Dermis blood vessel endothelial cell (primary cell): ENCODE measurements at places on chromosomes 1 and 21.
A peak's percentile ranks its signal among the peaks of the same experiment; 100 is the strongest.

GRCh38 chr1:30264672-30265025 lies 458.7 kb downstream of the MATN1 start:
- no peak for DNase-seq

DNA sequence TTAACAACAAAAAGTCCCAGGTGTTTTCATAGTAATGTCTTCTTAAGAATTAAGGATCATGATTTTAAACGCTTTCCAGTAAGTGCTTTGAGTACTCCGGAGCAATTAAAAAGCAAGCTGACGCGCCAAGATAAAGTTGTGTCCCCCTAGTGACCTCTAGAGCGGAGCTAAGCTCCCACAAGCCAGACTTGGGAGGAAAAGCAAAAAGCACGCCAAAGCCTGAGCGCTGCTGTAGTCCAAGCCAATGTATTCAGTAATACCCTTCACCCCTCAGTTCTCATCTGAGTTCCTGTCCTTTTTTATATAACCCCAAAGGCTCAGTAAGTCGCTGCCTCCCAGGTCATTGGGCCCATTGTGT lies 3.5 kb upstream of the SLC44A5 start:
- no peak for DNase-seq

GRCh38 chr1:211519602-211520001 lies 27.6 kb upstream of the RD3 start:
- no peak for DNase-seq

DNA sequence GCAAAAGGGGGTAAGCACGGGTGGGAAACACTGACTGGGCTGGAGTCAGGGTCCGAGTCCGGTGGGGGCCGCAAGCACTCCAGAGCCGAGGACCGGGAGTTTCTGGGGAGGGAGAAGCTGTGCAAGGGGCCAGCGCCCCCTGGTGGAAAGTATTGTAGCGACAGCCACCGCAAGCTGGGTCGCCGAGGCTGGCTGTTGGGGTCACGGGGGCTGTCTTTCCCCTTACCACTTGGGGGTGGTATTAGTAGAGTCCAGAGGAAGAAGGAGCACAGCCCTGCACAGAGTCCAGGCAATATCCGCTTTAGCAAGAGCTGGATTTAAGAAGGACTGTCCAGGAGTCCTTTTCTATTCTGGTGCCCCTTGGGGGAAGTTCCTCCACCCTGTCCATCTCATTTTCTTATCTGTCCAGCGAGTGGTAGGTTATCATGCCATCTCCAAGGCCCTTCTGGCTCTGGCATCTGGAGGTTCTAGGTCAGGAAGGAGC lies 17.9 kb upstream of the ETV3 start:
- DNase-seq = peak; percentile 77

- DNase-seq = no peak
Measured at GRCh38 chr1:90262286-90262685, 267.4 kb downstream of the ZNF326 start.

GRCh38 chr1:244833734-244834542 lies 1.5 kb upstream of the COX20 start:
- peak; percentile 82 for DNase-seq
